ENCODE measurements at places on chromosomes 2 and 18.

DNA sequence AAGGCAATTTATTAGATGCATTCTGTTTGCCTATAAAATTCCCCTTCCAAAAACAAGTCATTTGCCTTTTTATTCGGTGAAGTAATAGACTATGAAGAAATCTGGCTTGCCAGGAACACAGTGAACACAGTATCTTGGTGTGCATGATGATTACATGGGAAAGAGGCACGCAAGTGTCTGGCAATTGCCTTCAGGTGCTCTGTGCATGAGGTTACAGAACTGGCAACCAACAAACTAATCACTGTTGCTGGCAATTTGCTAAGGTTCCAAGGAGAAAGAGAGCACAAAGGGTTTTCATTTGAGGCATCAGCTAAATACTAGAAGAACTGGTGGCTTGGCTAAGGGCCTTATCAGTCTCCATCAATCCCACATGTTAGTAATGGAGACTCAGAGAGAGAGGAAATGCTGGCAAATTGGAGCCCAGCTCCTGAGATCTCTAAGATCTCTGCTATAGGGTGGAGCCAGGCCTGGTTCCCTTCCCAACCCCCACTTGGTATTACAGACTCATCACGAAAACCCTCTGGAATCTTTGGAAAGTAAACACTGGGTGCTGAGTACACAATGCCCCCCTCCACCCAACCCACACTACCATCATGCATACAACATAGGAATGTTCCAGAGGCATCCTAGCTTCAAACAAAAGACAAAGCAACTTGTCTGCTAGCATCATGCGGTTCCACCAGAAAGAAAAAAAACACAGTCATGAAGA, 10.4 kb downstream of the RNF152 start:
- DNase-seq: no peak

GRCh38 chr2:159138642-159139182, 147.8 kb downstream of the WDSUB1 start:
- DNase-seq: no peak

- no peak for DNase-seq
These were observed 263.2 kb downstream of the CDH7 start for GRCh38 chr18:66013969-66014368.

GRCh38 chr2:72892506-72893173, 5.4 kb downstream of the SPR start:
- DNase-seq: peak; percentile 43

DNA sequence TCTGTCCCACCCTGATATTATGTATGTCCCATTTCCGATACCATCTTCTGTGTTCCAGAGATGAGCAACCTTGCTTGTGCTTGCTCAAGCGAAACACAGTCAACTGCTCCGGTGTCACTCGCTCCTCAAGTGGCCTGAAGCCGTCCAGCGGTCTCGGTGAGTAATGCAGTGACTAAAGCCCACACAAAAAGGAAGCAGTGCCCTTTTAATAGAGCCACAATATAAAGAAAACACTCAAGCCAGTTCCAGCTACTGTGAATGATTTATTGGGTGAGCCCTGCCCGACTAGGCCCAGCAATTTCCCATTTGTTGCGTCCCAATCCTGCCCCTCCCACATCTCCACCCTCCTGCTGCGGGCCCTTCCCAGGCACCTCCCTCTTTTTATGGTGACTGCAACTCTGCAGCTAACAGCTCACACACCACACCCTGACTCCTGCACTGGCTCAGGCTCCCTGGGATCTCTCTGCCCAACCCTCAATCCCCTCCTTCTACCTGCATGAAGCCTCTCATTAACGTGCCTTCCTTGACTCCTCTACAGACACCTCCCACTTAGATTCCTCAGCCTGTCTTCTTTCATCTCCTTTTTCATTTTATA, 44.2 kb upstream of the DSC1 start:
- no peak for DNase-seq

DNA sequence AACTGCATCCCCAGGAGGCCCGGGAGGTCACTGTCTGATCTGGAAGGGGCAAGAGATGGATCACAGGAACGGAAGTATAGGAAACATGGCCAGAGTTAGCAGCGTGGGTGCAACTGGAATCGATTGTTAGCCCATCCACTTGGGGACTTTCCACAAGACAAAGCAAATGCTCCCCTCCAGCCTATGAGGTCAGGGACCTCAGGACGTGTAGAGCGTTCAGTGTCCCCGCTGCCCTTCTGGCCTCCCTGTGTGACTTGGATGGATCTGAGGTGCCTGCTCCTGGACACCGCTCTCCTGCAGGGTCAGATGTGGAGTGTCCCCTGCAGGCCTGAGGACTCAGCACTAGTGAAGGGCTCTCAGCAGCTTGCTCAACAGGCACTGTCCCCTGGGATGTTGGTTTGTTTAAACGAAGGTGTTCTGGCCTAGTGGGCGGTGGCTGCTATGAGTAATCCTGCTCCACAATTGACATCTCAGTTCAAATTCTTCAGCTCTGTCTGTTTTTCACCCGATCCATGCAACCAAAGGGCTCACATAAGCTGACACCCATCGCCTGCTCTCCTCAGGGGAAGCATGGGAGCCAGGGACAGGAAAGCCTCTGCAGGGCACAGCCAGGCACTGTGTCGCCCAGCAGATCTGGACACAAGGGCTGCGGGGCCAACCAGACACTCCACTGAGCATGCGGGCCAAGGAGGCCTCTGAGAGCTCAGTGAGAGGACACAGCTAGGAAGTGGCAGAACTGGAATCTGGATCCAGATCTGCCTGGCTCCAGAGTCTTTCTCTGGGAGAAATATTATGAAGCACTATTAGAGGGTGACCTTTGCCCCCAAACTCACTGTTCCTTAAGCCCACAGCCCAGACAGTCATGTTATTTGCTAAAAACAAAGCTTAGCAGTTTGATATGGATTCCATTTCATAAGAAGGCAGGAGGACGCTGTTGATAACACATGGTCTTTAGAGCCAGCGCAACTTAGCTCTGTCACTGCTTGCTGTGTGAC, 78.5 kb downstream of the RHOB start:
- no peak for DNase-seq

GRCh38 chr2:187168720-187169713, 279.0 kb downstream of the CALCRL start:
- no peak for DNase-seq

DNA sequence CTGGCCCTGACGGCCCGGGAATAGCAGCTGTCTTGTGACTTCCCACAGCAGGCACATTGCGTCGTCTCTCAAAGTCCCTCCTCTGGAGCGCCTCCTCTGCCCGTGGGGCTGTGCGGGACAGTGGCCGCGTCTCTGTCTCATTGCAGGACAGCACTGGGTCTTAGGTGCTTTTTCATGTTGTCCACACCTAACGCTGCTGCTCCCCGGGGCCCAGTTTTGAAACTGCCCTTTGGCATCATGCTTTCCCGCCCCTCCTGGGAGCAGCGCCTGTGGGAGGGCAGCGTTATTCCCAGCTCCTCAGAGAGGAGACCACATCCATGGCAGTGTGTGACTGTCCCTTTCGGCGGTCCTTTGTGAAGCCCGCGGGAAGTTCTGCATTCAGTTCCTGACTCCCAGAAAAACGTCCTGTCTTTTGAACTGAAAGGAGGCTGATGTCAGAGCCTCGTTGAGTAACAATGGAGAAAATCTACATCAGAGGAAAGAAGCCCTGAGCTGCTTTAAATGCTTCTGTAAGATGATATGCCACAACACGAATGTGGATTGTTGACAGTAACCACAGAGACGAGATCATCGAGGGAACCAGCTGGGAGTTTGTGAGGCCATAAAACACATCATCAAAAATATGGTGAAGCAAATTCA, 226.0 kb downstream of the FAM210A start:
- DNase-seq: no peak

DNA sequence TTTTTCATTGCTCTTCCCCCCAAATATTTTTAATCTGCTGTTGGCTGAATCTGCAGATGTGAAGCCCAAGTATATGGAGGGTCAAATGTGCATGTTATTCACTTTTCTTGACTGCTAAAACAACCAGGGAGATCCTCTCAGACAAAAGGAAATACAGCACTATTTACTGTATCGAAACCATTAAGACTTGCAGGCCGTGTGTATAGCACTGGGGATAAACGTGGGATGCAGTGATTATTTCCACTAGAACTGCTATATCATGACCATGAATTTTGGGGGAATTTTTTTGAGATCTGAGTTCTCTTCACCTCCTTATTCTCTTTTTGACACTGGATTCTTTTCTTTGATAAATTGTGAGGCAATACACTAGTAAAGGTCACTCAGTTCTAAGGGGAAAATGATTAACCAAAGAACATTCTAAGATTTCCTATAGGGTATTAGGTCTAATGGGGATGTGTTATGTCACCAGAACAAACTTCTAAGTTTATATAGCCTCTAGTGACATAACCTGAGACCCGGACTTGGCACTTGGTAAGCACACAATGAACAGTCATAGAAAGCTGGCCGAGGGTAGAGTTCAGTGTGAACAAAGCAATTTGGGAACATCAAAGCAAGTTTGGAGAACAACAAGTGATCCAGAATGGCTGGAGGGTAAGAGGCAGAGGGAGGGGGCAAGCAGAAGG, 14.9 kb upstream of the UGT1A1 start:
- DNase-seq: no peak

- no peak for DNase-seq
These were observed 53.3 kb upstream of the SLC5A7 start for GRCh38 chr2:107932979-107933378.

DNA sequence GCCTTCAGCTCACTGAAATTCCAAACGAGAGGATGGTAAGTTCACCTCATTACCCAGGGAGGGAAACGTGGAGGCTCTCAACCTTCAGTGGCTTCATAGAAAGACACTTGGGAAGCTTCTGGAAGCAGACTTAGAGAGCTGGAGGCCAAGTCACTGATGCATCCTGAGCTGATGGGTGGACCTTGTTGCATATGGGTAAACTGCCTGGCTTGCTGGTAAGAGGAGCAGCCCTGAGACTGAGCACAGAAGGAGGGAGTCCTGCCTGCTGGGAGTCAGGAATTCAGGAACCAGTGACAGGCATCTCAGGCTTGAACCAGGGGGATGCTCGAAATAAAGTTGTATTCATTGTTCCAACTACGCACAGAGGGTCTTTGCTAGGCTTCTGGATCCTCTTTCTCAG, 66.5 kb upstream of the NPAS2 start:
- DNase-seq: no peak

DNA sequence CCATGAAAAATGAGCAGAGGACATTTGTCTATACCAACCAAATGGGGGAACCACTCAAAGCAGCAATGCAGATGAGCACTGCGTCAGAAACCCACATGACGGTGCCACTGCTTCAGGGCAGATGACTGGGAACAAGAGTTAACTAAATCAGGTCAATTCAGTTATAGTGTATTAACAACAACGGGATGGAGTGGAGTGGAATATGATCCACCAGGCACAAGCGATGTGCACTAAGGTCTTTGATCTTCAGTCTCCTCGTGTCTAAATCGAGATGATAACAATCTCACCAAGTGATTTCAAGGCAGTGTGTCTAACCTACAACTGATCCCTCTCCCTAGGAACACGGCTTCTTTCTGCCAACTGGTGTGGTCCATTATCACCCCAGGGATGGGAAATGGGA, 269.0 kb downstream of the RAD51AP2 start:
- no peak for DNase-seq

DNA sequence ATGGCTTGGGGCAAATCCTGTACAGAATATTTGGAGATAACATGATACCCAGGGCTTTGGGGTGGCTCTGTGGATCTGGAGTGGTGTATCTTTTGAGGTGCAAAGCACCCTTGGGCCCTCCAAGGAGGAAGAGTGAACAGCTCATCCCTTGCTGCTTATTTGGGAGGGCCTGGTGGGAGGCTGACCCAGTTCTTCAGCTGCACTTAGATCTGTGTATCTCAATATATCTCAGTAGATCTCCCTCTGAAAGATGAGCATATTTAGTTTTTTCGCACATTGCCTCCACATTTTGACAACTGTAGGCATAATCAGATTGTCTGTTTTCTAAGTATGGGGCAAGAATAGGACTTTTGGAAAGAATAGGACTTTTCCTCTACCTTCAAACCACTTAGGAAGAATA, 2.8 kb downstream of the TRIM54 start:
- no peak for DNase-seq

GRCh38 chr2:39715822-39716221, 50.1 kb downstream of the TMEM178A start:
- no peak for DNase-seq

DNA sequence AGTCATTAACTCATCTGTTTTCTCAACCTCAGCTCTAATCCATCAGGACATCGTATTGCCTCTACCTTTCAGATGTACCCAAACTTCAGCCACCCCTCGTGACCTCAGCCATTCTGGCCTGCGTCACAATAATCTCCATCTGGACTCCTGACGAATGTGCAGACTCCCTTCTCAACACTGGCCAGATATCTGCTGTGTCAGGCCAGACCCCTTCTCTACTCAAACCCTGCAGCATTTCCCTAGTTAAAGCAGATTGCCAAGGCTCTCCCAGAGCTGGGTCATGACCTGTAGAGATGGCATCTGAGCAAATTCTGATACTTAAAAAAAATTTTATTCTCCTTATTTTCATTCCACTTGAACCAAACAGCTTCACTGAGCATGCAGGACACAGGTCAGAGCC, 69.5 kb upstream of the TMEM18 start:
- no peak for DNase-seq

GRCh38 chr18:11009147-11009546, 140.2 kb downstream of the PIEZO2 start:
- DNase-seq: no peak

DNA sequence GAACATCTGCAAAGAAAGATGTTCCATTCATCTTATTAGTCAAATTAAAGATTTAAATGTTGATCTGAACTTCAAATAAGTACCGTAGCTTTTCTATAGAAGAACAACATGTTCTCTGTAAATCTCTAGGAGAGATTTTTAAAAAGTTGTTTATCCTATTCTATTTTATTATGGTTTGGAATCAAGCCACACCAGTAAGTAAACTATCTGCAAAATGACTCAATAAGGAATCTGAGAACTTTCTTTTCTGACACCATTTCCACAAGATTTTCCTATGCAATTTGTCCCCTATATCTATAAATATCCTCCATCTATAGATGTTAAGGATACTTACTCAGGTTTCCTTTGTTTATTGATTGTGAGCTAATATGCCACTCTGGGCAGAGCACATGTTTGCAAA, 736.6 kb downstream of the CBLN2 start:
- DNase-seq: no peak

- DNase-seq: no peak
These were observed 518.9 kb downstream of the TDRD15 start for GRCh38 chr2:21642647-21643046.

- no peak for DNase-seq
These were observed 645.5 kb upstream of the ID2 start for GRCh38 chr2:8036366-8036765.

GRCh38 chr2:72142570-72143440, 4.9 kb downstream of the CYP26B1 start:
- no peak for DNase-seq

GRCh38 chr2:61951881-61952280, 46.4 kb downstream of the COMMD1 start:
- DNase-seq: no peak

GRCh38 chr2:205571360-205571959, 110.8 kb upstream of the NRP2 start:
- DNase-seq: no peak

GRCh38 chr2:149989447-149990063, 402.0 kb upstream of the MMADHC start:
- no peak for DNase-seq

Data from stimulated activated CD4-positive, alpha-beta T cell treated with anti-CD3 and anti-CD28 coated beads, TNF-alpha, amount 100 ng/mL, for 48 hours (primary cell).